ENCODE measurements at places on chromosomes 7 and 10.

- H3K27ac ChIP-seq: no peak overlapping the region
- H3K4me3 ChIP-seq: no peak overlapping the region
- no peaks in the 10 kb centered on the region for H3K4me1 ChIP-seq
- no peaks in the 10 kb centered on the region for H3K36me3 ChIP-seq
- no peak for DNase-seq
Measured at GRCh38 chr10:49220031-49220430, 31.8 kb upstream of the TMEM273 start.

DNA sequence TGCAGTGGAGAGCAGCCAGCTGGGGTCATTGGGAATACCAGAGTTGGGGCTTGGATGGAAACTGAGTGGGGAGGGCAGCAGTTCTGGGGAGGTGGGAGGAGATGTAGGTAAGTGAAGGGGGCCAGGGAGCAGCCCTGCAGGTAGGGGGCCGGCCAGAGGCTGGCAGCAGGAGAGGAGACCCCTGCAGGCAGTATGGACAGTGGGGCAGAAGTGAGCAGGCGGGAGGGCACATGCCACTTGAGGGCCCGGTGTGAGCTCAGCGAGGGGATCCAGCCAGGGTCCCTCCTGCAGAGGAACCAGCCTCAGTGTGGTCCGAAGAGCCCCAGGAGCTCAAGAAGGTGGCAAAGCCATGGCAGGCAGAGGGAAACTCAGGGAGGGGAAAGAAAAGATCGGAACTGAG, 75.4 kb downstream of the WDR11 start:
- DNase-seq: no peak
- peaks cover 4% of the 10 kb centered on the region for H3K36me3 ChIP-seq
- peaks cover 1% of the 10 kb centered on the region for H3K27me3 ChIP-seq
- H3K27ac ChIP-seq: no peak overlapping the region

- DNase-seq: no peak
- no peak overlapping the region for H3K27ac ChIP-seq
- H3K4me1 ChIP-seq: no peaks in the 10 kb centered on the region
Measured at GRCh38 chr10:59047957-59048618, 128.4 kb upstream of the PHYHIPL start.

DNA sequence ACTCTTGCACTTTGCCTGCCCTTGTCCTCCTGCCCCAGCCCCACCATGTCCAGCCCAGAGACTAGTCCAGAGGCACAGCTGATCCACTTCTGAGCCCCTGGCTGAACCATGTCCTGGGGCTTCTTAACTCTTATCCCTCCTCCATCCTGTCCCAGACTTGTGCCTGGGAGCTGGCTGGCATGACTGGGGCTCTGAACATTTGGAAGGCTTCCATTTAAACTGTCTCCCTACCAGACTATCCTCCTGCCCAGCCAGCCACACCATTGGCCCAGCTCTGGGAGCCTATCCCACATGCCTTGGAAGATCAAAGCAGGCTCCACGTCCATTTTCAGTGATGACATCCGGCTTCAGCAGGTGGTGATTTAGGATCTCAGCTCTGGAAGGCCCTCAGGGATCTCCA, 57.4 kb downstream of the FAM241B start:
- H3K36me3 ChIP-seq: peaks cover 5% of the 10 kb centered on the region
- DNase-seq: no peak
- no peak overlapping the region for H3K4me3 ChIP-seq
- no peak overlapping the region for H3K27ac ChIP-seq
- H3K4me1 ChIP-seq: peaks cover 14% of the 10 kb centered on the region

DNA sequence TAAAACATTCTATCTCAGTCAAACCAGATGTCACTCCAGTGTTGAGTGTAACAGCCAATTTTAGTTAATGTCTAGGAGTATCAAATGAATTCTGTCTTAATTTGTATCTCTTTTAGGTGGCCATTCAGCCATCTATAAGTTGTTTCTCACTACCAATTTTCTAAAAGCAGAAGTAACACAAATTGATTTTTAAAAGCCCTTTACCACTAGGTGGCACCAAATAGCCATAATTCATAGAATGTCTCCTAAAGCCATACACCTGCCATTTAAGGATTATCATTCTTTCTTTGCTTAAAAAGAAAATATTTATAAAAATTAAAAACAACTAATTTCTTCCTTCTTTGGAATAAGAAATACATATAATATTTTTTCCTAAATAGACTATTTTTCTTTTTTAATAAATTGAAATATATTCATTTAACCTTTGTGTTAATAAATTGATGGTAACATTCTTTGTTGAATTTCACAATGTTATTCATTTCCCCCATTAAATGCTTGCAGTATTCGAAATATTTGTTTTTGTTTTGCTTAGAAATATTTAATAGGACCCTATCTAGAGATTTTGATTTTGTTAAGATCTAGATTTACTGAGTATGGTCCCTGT, 107.8 kb upstream of the PPP1R3A start:
- no peaks in the 10 kb centered on the region for H3K27me3 ChIP-seq
- H3K36me3 ChIP-seq: no peaks in the 10 kb centered on the region
- H3K27ac ChIP-seq: no peak overlapping the region
- no peak overlapping the region for H3K4me3 ChIP-seq
